ENCODE measurements at places on chromosomes 5 and 9. TPM values are rescaled to one million over a fixed set of nuclear protein-coding genes. Genes with fewer than 3 reads are reported as not detected.

The HMCN2 gene
- total RNA-seq: 28.1 TPM

The PCDHB14 gene
- total RNA-seq: 6.1 TPM

The PCDHGA6 gene
- total RNA-seq: 6.7 TPM

The FBP1 gene
- 52.4 TPM for total RNA-seq

The EGR1 gene
- 90.0 TPM for total RNA-seq

The BNC2 gene
- total RNA-seq: 192 TPM

The C5orf63 gene
- 13.7 TPM for total RNA-seq

The EFNA5 gene
- 14.4 TPM for total RNA-seq

The PCDHA6 gene
- total RNA-seq: 0.47 TPM

The SLC36A2 gene
- not detected for total RNA-seq

The PAEP gene
- not detected for total RNA-seq

The ACSL6 gene
- 0.38 TPM for total RNA-seq

The CNOT8 gene
- total RNA-seq: 55.4 TPM

The ALDH1A1 gene
- total RNA-seq: 173 TPM

The TOMM5 gene
- total RNA-seq: 45.6 TPM

The SNCAIP gene
- 1.2 TPM for total RNA-seq

The SOX30 gene
- 0.22 TPM for total RNA-seq

The TNFSF8 gene
- total RNA-seq: 1.0 TPM

The C9orf153 gene
- total RNA-seq: 0.35 TPM

The VCAN gene
- 36.0 TPM for total RNA-seq

The KCNV2 gene
- not detected for total RNA-seq

The NME5 gene
- 4.3 TPM for total RNA-seq
